Urinary bladder (tissue), 4 donors: ENCODE measurements at places on chromosomes 11 and 22. TPM values are rescaled to one million over a fixed set of nuclear protein-coding genes. Genes with fewer than 3 reads are reported as not detected.

DNA sequence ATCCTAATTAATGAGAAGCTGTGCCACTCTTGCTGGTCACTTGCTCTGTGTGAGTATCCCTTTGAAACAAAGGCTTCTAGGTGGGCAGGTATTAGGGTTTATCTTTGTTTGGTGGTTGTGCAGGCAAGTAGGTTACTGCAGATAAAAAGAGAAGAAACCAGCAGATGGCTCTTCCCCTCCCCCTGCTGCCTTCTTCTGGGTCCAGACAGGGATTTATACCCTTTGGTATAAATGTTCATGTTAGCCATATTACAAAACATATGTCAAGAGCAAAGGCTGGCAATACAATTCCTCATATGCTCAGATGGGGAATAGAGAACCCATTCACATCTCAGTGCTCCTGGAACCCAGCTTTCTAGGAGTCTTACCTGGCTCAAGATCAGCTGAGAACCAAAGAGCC is 109.9 kb downstream of the NAV2 start:
- no peak for DNase-seq

- no peak for DNase-seq
Measured at GRCh38 chr11:86848132-86848531, 47.8 kb downstream of the PRSS23 start.

DNA sequence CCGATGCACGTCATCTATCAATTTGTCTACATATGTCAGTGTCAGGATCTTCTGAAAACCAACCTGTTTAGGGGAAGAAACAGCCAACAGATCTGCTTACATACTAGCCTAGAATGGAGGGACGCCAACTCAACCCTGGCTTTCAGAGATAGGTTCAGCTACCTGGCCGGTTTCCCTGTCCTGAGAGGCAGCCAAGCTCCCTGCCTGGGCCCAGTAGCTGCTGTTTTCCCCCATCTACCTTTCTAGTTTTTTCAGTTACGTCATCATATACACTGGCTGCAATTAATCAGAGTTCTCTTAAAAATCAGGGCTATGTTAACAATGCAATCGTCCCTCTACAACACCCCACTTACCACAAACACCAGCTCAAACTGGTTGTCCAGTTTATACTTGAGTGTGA is 1.0 kb downstream of the SRPRA start:
- no peak for DNase-seq

- no peak for DNase-seq
Measured at GRCh38 chr11:110772863-110773262, 60.6 kb upstream of the ARHGAP20 start.

The INPP5J gene
- 0.32 TPM for total RNA-seq

The INS gene
- not detected for total RNA-seq
